Fibroblast of the aortic adventitia (primary cell): ENCODE measurements at places on chromosomes 3 and 15. TPM values are rescaled to one million over a fixed set of nuclear protein-coding genes. Genes with fewer than 3 reads are reported as not detected.

REC114 gene
- not detected in 2 replicates for total RNA-seq

GOLGA6A gene
- not detected in 2 replicates for total RNA-seq

EFCC1 gene
- total RNA-seq, result not detected in 2 replicates

FILIP1L gene
- 15.2 and 34.3 TPM in 2 replicates for total RNA-seq

SLC2A2 gene
- not detected in 2 replicates for total RNA-seq
